Left lung (tissue), 14 donors: ENCODE measurements at places on chromosomes 4 and X.
A peak's percentile ranks its signal among the peaks of the same experiment; 100 is the strongest.

- DNase-seq: no peak
- peaks cover 4% of the 10 kb centered on the region for H3K4me1 ChIP-seq
- H3K4me3 ChIP-seq: no peak overlapping the region
- no peaks in the 10 kb centered on the region for H3K36me3 ChIP-seq
Measured at GRCh38 chr4:76977736-76978350, 28.3 kb downstream of the SEPTIN11 start.

- no peak overlapping the region for H3K4me3 ChIP-seq
- no peak overlapping the region for H3K27ac ChIP-seq
- no peak for DNase-seq
- no peaks in the 10 kb centered on the region for H3K27me3 ChIP-seq
Measured at GRCh38 chr4:55458164-55458563, 62.4 kb downstream of the TMEM165 start.

DNA sequence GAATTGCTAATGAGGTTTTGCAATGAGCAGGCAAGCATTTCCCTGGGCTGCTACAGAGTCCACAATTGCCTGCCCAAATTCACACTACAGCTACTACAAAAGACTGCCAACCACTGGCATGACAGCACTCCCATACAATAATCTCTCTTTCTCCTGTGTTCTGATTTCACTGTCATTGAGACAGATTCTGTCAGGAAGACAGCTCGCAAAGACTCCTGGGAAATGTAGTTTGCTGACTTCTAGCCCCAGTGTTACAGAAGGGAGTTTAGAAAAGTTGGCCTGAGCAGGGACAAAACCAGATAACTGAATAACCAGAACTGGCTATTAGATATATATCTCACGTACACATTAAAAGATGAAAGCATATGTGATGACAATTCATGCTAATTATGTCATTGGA lies 1231.3 kb upstream of the PRKX start:
- no peaks in the 10 kb centered on the region for H3K27me3 ChIP-seq
- no peaks in the 10 kb centered on the region for H3K4me1 ChIP-seq
- no peak overlapping the region for H3K27ac ChIP-seq

GRCh38 chr4:178836865-178837264 lies 1394.6 kb upstream of the AGA start:
- no peak overlapping the region for H3K4me3 ChIP-seq
- no peak overlapping the region for H3K27ac ChIP-seq
- no peaks in the 10 kb centered on the region for H3K36me3 ChIP-seq
- H3K27me3 ChIP-seq: no peaks in the 10 kb centered on the region
- DNase-seq: no peak
- no peaks in the 10 kb centered on the region for H3K4me1 ChIP-seq

- no peaks in the 10 kb centered on the region for H3K36me3 ChIP-seq
- DNase-seq: no peak
- no peak overlapping the region for H3K27ac ChIP-seq
- H3K4me3 ChIP-seq: no peak overlapping the region
- no peaks in the 10 kb centered on the region for H3K4me1 ChIP-seq
Measured at GRCh38 chr4:108049406-108049805, 59.7 kb downstream of the HADH start.

DNA sequence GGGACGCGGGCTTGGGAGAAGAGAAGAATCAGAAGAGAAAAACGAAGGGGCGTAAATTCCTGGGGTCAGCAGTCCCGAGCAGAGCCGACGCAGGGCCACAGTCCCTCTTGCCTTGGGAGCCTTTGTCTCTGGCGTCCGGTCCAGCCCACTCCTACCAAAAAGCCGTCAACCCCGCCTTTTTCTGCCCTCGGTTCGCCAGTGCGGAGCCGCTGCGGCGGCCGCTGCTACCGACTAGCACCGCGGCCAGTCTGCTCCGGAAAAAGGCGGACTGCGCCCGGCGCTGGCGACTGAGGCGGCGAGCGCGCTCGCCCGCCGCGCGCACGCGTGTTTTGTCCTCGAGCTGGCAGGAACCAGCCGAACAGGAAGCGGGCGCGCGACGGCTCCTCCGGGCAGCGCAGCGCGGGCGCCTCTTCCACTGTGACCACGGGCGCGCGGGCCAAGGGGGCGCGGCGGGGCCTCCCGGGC lies 502 bp downstream of the HNRNPDL start:
- no peaks in the 10 kb centered on the region for H3K27me3 ChIP-seq
- DNase-seq: peak; percentile 94
- peaks cover 27% of the 10 kb centered on the region for H3K36me3 ChIP-seq
- peaks cover 17% of the 10 kb centered on the region for H3K4me1 ChIP-seq
- peak overlapping the region; percentile 99 for H3K27ac ChIP-seq
- peak overlapping the region; percentile 97 for H3K4me3 ChIP-seq

DNA sequence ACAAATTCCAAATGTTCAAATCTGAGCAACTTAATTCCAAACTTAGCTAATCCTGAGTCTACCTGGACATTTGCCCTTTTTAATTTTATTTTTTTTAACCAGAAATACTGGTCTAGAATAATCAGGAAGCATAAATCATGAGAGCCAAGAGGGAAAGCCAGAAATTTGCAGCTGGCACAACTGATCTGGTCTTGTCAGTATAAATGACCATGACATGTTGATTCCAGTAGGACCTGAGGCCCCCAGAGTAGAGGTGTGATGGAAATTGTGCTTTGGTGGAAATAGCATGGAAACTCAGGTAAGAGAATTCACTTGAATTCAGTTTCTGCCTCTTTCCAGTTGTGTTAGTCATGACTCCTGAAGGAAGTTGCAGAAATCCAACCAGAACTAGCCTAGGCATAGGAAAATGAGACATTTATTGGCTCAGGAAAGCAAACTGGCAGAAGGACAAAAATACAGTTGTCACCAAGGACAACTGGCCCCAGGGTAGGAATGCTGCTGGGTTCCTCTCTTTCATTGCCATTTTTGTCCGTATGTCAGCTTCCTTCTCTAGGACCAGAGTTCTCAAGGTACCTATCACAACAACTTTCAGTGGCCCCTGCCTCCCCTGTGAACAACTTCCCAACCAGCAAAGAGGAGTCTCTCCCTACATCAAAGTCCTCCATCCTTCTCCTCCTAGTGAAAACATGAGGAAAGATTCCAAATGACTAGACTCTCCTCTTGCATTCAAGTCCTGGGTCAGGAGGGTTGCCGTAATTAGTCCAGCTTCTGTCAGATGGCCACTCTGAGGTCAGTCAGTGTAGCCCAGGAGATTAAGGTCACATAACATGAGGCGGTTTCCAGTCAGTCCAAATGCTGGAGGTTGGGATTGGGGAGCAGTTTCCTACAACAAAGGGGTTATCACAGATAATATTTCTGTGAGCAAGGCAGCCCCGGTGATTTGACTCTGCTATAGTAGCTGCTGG lies 29.3 kb upstream of the MYOZ2 start:
- no peaks in the 10 kb centered on the region for H3K27me3 ChIP-seq
- DNase-seq: no peak
- no peak overlapping the region for H3K27ac ChIP-seq
- H3K4me3 ChIP-seq: no peak overlapping the region
- H3K36me3 ChIP-seq: no peaks in the 10 kb centered on the region
- H3K4me1 ChIP-seq: peaks cover 37% of the 10 kb centered on the region

DNA sequence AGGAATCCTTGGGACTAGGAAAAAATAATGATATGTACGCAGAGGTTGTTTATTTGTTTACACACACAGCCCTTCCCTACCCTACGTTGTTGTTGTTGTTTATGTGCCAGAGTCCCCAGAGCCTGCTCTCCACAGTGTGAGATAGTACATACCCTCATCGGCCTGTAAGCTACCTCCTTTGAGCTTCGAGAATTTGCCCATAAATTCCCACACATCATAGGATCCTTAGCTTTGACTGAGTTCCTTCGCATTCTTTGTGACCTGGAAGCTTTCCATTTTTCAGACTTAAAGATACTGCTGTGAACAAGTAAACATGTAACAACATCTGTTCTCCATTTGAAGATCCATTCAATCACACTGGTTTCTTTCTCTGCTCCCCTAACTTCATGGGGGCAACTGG lies 114.5 kb downstream of the IRF2 start:
- H3K4me1 ChIP-seq: no peaks in the 10 kb centered on the region
- H3K36me3 ChIP-seq: no peaks in the 10 kb centered on the region
- H3K27ac ChIP-seq: no peak overlapping the region
- no peak overlapping the region for H3K4me3 ChIP-seq
- DNase-seq: no peak

- H3K27me3 ChIP-seq: no peaks in the 10 kb centered on the region
- no peak overlapping the region for H3K27ac ChIP-seq
- DNase-seq: no peak
- no peaks in the 10 kb centered on the region for H3K4me1 ChIP-seq
Measured at GRCh38 chr4:76783836-76784235, 114.1 kb downstream of the SOWAHB start.
